ENCODE measurements at places on chromosomes 3 and 15. TPM values are rescaled to one million over a fixed set of nuclear protein-coding genes. Genes with fewer than 3 reads are reported as not detected.

DNA sequence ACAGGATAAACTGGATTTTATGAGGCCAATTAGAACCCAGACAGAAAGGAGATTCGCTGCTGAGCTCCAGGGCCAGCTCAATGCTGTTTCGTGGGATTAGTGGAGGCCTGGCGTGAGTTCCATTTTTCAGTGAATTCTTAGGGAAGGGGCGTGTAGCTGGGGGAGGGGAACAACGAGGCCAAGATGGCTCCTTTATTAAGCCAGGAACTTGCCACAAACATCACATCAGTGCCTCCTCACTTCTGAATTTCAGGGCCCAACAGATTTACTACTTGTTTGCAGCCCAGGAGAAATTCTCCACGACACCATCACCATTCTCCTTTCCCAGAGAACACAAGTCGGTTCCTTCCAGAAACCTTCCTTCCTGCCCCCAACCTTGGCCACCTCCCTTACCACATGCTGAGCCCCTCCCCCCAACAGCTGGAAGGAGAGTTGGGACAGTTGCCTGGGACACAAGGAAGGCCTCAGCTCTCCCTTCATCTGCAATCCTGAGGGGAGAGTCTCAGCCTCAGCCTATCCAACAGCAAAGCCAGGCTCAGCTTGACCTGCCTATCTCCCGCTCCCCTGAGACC lies 5.8 kb downstream of the IGDCC4 start:
- no peak for DNase-seq

GRCh38 chr3:140467796-140468315 lies 210.0 kb upstream of the TRIM42 start:
- no peak for DNase-seq

DNA sequence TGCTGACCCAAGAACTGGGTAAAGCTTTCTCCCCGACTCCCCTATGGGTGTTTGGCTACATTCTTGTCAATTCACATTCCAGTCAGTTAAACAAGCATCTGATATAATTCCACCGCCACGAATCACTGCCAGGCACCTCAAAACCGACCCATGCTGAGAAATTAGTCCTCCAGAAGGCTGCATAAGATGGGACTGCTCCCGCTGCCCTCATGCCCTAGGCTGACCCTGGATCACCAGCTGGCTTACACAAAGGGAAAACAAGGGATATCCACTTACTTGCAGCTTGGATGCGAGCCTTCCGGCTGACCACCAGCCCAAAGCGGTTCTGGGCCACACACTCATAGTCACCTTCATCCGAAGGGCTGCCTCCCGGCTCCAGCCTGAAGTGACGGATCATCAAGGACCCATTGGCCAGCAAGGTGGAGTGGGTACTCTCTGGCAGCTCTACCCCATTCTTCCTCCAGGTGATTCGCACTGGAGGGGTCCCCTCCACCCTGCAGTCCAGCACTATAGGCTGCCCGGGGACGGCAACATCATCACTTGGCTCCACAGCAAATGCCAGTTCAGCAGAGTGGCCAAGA lies 2.9 kb downstream of the IGDCC3 start:
- peak; percentile 39 for DNase-seq

SLC12A1 gene
- not detected for total RNA-seq

AMOTL2 gene
- total RNA-seq, result 147 TPM

RBP2 gene
- total RNA-seq, result not detected

MAP6D1 gene
- total RNA-seq, result 2.2 TPM

GHSR gene
- total RNA-seq, result not detected

DNA sequence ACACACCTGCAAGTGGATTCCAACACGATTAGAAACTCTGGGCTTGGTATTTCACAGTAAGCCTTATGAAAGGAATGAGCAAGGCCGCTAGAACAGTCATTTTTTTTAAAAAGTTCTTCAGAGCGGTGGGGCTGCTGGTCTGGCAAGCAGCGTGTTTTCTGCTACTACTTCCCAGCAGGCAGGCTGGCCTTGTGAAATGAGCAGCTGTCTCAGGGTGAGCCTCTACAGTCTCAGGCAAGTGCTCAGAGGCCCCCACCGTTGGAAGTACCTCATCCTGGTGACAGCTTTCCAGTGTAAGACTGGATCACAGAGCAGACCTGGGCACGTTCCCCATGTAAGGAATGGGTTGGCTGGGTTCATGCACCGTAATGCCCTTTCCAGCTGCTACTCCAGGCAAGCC lies 119.2 kb downstream of the LRIG1 start:
- no peak for DNase-seq

DNA sequence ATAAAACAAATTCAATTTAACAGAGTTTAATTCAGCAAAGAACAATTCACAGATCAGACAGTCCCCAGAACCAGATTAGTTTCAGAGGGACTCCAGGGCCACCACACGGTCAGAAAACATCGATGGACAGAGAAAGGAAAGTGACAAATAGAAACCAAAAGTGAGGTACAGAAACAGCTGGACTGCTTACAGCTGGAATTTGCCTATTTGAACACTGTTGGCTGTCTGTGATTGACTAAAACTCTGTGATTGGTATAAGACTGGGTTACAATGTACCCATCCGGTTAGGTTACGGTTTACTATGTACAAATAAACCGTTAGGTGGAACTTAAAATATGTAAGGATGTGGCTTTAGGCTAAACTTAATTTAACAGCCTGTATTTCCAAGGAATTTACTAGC lies 30.3 kb downstream of the MOBP start:
- no peak for DNase-seq

GRCh38 chr15:79378394-79379109 lies 53.6 kb upstream of the MINAR1 start:
- no peak for DNase-seq

CCR1 gene
- 0.28 TPM for total RNA-seq

DNA sequence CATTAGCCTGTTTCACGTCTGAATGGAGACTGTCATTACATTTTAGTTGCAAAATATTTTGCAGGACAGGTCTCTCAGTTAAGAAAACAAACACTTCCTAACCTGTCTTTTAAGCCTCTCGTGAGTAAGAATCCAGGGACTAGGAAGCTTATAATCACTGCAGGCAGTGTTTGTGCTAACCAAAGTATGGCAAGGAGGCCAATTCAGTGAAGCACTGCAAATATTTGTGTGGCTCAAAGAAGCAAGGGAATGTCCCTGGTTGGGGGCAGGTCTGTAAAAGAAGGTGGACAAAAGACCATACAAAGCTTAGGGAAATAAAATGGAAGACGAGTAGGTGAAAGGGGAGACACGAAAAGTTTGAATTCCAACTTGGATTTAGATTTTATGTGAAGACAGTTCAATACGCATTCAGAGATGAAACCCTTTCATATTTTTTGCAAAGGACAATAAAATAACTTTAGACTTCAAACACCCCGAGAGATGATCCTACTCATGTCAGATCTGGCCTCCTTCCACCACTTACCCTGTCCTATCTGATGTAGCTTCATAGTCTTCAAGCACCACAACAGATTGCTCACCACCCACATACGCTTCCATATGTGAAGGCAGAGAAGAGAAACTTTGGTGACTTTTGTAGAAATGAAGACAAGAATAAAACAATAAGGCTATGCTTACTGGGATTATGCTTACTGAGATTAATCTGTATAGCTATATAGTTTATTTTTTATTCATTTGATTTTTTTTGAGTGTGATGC lies 240.9 kb downstream of the TUSC7 start:
- no peak for DNase-seq
